ENCODE measurements at places on chromosomes 1 and 21.

DNA sequence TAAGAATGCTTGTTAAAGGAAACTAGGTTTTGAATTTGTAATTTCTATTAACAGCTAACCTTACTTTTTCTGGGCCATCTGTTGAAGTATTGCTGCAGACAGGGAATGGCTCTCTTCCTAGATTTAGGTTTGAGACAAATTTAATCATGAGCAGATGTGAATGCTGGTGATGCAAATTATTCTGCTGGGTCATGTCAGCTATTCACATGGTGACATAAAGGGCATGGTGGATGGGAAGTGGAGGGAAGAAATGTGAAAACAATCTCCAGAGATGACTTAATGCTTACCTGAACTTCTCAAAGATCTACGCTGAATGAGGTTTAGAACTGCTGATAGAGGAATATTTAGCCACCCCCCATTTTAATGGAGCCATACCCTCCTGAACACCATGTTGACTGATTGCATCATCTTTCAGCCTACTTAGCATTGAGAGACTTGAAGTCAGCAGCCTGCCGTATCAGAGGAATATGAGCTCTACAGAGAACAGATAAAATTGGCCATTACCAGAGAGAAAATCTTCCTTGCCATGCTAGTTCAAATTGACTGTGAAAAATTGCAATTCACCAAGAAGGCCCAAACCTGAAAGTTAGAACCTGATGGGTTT is 138.8 kb downstream of the HHAT start:
- DNase-seq, result no peak

GRCh38 chr1:150609732-150610131 is 19.7 kb downstream of the ENSA start:
- no peak for DNase-seq

DNA sequence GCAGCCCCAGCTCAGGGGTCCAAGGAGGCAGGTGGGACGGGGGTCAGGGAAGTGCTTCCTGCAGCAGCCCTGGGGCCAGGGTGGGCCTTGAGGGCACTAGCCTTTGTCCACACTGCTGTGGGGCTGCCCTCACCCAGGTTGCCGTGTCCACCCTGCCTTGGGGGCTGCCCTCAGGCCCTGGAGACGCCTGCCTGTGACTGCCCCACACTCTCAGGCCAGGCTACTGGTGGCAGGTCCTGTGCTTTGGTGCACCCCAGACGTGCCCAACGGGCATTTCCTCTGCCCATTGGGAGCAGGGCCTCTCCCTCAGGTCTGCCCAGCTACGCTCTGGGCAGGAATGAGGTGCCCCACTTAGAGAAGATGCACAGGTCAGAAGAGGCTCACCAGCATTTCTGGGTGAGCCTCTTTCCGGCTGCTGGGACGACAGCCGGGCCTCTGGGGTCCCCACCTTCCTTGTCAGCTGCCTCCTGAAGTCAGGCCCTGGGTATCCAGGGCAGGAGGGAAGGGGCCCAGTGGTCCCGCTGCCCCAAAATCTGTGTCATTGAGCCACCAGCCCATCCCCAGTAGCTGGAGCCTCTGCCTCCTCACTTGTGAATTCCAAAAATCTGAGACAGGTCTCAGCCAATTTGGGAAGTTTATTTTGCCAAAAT is 2.7 kb upstream of the MMEL1 start:
- DNase-seq, result no peak

GRCh38 chr1:153831026-153831425 is 55.8 kb downstream of the SLC27A3 start:
- DNase-seq, result no peak

- DNase-seq, result no peak
Observed at GRCh38 chr1:45412899-45413298, 72.7 kb upstream of the MUTYH start.

GRCh38 chr1:53754484-53755312 is 15.7 kb upstream of the GLIS1 start:
- DNase-seq, result no peak

All from cerebellar nuclear complex (tissue), 1 donor.